Activated CD4-positive, alpha-beta T cell treated with anti-CD3 and anti-CD28 coated beads for 1 hour (primary cell): ENCODE measurements at places on chromosomes 6 and 20.

GRCh38 chr6:2630359-2630758 is 120.4 kb downstream of the MYLK4 start:
- no peak for DNase-seq

GRCh38 chr6:45314146-45314545 is 14.0 kb upstream of the RUNX2 start:
- no peak for DNase-seq

DNA sequence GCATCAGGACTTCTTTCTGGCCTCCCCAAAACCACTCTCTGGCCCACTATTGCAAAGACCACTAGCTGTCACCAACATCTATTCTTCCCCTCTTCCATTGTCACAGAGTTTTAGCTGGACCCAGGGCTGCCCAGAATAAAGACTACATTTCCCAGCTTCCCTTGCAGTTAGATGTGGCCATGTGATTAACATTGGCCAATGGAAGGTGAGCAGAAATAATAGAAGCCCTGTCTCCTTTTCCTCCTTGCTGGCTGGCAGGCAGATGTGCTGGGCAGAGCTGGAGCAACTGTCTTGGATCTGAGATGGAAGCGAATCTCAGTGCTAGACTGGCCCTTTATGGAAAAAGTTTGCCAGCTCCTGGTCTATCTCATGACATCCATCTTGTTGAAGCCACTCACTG is 97.0 kb downstream of the KCNB1 start:
- no peak for DNase-seq

DNA sequence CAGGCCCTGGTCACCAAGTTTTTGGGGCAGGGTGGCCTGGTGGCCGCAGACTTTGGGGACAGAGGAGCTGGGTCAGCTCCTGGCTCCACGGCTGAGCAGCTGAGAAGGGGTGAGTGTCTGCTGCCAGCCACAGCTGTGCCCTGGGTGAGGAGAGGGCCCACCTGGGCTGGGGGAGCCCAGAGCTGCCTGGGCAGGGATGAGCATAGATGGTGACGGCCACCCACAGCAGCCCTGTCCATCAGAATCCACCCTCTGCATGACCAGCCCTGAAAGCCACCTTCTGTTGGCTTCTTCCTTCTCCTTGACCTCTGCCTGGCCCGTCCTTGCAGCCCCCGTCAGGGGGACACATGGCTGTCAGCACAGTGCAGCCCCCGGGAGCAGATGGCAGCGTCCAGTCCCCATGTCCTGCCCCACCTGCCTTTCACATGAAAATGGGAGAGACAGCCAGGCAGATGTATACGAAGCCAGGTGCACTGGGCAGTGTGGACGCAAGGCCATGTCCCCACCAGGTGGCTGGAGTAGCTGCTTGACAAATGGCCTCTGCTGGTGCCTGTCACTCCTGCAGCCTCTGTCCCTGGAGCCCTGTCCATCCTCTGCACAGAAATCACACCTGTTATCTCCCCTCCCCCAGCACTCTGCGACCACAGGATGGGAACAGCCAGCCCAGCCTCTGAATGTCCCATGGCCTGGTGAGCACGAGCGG is 220.8 kb downstream of the PREX1 start:
- DNase-seq, result no peak

- DNase-seq, result no peak
Observed at GRCh38 chr6:16872543-16873235, 111.4 kb upstream of the ATXN1 start.

DNA sequence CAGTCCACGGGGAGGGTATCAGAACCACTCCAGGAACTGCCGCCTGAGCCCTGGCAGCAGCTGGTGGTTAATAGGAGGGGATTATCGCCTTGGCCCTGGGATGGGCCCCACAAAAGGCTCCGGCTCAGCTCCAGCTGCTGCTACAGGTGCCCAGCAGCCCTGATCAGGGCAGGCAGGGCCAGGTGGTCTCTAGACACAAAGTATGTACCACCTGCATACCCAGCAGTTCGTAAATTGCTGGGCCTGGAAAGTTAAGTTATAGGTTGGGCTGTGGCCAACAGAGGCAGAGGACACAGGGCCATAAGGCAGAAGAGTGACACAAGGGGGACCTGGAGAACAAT is 35.1 kb downstream of the RRBP1 start:
- DNase-seq, result no peak

DNA sequence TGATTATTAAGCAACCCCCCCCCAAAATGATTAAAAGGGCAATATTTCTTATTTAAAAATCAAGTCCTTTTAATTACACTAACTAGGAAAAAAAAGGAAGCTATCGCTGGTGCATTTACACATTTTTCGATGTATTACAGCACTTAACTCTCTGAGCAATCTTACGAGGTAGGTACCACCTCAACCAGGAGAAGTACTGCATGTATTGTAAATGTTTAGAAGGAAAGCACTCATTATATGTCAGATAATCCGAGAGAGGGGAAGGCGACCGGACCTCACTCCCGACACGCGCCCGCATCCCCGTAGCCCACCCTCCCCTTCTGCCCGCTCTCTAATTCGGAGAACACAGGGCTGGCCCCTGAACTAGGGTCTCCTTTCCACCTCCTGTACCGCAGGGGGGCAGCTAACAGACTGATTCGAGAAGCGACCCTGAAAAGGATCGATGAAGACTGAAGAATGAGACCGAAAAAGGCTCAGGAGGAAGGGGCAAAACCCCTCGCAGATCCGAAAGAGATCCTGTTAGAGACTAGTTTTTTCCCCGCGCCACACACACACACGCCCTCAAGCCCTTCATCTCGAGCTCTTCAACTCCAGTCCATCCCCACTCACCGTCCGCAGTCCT is 337 bp downstream of the ESF1 start:
- no peak for DNase-seq

- DNase-seq, result no peak
Observed at GRCh38 chr6:346386-347030, 45.0 kb upstream of the IRF4 start.

DNA sequence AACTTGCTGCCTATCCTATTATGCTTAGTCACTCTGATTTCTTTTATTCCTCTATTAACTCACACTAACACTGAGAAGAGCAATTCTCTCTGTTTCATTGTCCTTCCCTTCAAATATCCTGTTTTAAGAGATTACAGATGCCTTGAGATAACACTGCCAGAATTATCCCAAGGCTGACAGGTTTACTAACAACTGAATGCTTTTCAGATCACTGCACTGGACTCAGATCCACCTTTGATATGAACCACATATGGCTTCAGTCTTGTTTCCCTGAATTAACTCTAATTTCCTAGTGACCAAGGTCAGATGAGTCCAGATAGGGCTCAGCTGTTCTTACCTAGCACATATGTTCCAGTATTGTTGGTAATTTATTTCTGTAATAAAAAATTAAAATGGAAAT is 633.1 kb downstream of the GRIK2 start:
- no peak for DNase-seq

GRCh38 chr20:39633689-39634088 is 671.5 kb downstream of the DHX35 start:
- DNase-seq, result no peak

DNA sequence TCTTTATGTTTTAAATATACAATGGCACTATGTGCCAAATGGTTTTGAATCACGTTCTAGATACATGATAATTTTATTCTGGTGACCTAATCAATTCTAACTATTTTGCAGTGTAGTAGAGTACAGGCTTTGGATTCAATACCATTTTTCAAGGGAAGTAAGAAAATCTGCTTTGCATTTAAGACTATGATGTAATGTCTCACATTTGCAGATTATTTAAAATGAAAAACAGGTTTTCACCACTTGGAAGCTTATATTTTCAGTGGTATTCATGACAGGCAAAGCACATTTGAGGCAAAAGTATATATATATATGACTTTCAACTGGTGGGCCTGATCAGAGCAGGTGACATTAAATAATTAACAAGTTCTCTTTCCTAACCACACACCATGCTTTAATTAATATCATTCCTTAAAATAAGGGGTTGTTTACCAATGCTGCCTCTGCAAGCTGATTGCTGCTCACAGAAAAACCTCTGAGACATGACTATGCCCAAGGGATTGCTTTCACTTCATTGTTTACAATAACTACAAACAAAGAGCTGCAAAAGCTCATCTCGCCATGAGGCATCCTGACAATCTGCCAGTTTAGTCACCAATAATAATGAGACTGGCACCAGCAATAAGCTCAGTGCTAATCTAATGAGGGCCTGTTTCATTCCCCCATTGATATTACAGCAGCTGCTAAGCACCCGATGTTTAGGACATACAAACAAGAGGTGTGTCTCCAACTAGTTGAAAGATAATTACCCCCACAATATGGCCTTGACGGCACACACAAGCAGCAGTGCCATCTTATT is 1176.0 kb upstream of the GJE1 start:
- DNase-seq, result no peak

- no peak for DNase-seq
Observed at GRCh38 chr20:4014031-4014474, 1.3 kb downstream of the RNF24 start.

- DNase-seq, result no peak
Observed at GRCh38 chr6:145752638-145753037, 17.3 kb upstream of the EPM2A start.

GRCh38 chr20:6719369-6719721 is 48.1 kb upstream of the BMP2 start:
- DNase-seq, result no peak

GRCh38 chr20:46099491-46100287 is 9.9 kb upstream of the NCOA5 start:
- DNase-seq, result no peak

- no peak for DNase-seq
Observed at GRCh38 chr6:3929281-3929798, 80.2 kb downstream of the FAM50B start.
